ENCODE measurements at places on chromosomes 5 and 9.

GRCh38 chr5:160537116-160537515, 115.5 kb downstream of the PTTG1 start:
- DNase-seq = no peak

DNA sequence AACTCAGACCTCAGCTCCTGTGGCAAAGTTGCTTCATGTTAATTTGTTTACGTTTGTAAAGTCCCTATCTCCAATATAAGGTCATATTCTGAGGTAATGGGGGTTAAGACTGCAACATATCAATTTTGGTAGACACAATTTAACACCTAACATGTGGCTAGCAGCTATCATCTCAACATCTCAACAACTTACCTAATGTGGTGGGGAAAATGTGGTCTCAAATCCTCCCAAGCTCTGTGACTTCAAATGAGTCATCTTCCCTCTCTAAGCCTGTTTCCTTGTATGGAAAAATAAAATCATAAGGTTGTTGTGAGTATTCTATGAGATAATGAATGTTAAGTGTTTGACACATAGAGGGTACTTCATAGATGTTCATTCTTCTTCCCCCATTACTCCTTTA, 443.3 kb downstream of the CDK5RAP2 start:
- DNase-seq = no peak

- DNase-seq = no peak
Measured at GRCh38 chr5:171955761-171956160, 50.7 kb downstream of the FBXW11 start.

DNA sequence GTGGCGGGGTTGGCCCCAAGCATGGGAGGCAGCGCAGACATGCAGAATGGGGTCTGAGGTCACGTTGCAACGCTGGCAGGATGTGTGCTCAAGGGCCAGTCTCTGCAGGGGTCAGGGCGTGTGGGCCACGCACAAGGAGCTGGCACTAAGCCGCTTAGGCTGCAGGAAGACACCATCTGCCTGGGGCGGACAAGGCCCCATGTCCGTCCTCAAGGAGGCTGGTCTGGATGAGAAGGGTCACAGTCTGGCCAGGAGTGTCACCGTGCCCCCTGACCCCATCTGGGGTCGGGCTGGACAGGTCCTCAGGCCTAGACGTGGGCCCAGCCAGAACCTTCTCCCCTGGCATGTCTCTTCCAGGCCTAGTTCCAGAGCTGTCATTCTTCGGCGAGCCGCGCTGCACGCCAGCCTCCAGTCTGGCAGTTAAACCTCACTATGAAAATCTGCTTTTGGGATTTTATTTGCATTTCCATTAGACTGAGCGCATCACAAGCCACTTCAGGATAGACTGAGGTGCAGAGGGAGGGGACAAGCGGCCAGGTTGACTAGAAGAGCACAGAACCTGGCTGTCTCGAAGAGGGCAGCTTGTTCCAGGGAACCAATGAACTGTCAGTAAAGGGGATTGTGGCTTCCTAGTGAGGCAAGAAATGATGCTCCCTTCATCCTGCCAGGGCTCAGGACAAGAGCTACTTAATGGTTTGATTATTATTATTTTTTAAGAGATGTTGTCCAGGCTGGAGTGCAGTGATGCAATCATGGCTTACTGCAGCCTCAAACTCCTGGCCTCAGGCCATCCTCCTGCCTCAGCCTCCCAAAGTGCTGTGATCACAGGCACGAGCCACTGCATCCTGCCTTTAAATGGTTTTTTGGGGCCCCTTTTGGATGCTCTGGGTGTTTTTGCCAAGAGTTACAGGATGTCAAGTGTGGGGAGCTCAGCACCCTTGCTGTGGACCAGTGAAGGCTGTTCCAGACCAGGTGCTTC, 4.3 kb downstream of the BRD3OS start:
- no peak for DNase-seq

- DNase-seq = no peak
Measured at GRCh38 chr5:163505049-163505367, 411 bp upstream of the MAT2B start.
